CD4-positive, alpha-beta T cell (primary cell): ENCODE measurements at places on chromosomes 2 and 18.
A peak's percentile ranks its signal among the peaks of the same experiment; 100 is the strongest.

- no peak for DNase-seq
Measured at GRCh38 chr2:114034742-114035141, 144.9 kb downstream of the ACTR3 start.

GRCh38 chr2:108171657-108172056 is 68.1 kb upstream of the SULT1C3 start:
- no peak for DNase-seq

GRCh38 chr2:53964257-53964952 is 6.4 kb downstream of the PSME4 start:
- no peak for DNase-seq

- no peak for DNase-seq
Measured at GRCh38 chr18:3832025-3832638, 382.2 kb downstream of the TGIF1 start.

GRCh38 chr2:225662101-225662500 is 262.6 kb downstream of the NYAP2 start:
- DNase-seq, result no peak

GRCh38 chr18:5488844-5489243 is 55.0 kb downstream of the EPB41L3 start:
- no peak for DNase-seq

- no peak for DNase-seq
Measured at GRCh38 chr2:20213651-20214565, 11.0 kb downstream of the SDC1 start.

DNA sequence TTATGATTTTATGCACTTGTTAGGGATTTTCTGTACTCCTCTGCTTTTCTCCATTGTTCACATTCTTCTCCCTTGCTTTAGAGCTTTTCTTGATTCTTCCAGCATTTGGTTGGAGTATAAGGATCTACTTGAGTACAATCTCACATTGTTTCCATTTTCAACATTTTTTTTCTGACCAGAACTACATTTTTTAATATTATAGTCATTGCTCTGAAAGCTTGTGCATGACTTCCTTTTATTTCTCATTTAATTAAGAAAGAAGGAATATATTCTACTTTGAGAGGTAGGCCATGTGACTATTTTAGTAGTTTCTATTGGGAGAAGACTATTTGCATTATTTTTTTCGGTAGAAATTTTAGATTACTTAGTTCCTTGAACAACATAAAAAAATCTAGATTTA is 200.4 kb downstream of the TMEM247 start:
- no peak for DNase-seq

DNA sequence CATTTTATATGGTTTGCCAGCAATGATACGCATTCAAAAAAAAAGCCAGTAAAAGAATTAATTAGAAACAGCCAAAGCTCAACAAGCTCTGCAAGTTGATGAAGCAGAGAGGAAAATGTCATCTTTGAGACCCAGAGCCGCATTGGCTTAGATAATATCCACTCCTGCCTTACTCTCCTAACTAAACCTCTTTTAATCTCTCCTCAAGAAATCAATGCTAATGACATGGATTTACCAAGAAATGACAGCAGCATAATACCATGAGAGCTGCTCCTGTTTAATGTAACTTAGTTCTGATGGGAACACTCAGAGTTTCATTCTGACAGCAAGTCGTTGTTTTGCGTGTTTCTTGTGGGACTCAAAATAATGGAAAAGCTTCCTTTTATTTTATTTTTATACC is 1099.4 kb upstream of the PIK3C3 start:
- DNase-seq, result no peak

GRCh38 chr2:142874293-142874814 is 3.1 kb upstream of the KYNU start:
- DNase-seq, result no peak

- no peak for DNase-seq
Measured at GRCh38 chr2:241936457-241937133, 67.1 kb downstream of the RTP5 start.

GRCh38 chr2:121603185-121603584 is 46.1 kb downstream of the CLASP1 start:
- no peak for DNase-seq

GRCh38 chr18:44474591-44474990 is 206.1 kb upstream of the SETBP1 start:
- no peak for DNase-seq

- peak; percentile 32 for DNase-seq
Measured at GRCh38 chr2:96342085-96342484, 6.5 kb downstream of the NCAPH start.

DNA sequence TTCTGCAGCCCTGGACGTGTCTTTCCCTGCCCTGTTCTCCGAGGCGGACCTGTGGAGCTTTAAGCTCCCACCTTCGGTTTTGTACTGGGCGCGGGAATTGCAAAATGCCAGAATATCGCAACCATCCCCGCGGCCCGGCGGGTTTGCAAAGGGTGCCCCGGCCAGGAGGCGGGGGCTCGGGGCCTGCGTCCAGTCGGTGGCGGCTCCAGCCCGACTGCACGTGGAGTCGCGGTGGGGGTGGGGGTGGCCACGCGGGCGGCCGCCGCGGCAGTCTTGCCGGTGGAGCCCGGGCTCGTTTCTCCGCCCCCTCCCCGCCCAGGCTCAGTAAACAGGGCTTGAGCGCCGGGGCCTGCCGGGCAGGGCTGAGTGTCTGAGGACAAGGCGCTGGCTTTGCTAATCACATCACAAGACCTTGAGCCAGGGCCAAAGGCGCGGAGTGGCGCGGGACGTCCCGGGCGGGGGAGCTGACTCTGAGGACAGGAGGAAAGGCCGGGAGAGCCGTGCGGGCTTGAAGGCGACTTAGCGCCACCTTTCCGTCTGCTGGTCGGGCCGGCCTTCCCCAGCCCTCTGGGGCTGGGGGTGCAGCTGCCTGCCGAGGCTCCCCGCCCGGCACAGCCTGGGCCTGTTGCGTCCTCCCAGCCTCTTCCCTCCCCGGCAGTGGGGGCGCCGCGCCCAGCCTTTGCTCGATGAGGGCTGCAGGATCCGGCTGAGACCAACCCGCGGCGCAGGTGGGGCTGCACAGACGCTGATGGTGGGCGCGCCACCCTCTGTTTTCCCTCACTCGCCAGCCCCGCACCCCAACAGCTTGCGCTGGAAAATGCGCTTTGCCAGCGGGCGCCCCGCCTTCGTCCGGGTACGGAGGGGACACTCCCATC is 786 bp upstream of the ZFP36L2 start:
- DNase-seq, result peak; percentile 51

GRCh38 chr2:178197791-178198190 is 3.5 kb downstream of the OSBPL6 start:
- DNase-seq, result no peak

- DNase-seq, result no peak
Measured at GRCh38 chr2:143686585-143687164, 557.5 kb downstream of the ARHGAP15 start.

DNA sequence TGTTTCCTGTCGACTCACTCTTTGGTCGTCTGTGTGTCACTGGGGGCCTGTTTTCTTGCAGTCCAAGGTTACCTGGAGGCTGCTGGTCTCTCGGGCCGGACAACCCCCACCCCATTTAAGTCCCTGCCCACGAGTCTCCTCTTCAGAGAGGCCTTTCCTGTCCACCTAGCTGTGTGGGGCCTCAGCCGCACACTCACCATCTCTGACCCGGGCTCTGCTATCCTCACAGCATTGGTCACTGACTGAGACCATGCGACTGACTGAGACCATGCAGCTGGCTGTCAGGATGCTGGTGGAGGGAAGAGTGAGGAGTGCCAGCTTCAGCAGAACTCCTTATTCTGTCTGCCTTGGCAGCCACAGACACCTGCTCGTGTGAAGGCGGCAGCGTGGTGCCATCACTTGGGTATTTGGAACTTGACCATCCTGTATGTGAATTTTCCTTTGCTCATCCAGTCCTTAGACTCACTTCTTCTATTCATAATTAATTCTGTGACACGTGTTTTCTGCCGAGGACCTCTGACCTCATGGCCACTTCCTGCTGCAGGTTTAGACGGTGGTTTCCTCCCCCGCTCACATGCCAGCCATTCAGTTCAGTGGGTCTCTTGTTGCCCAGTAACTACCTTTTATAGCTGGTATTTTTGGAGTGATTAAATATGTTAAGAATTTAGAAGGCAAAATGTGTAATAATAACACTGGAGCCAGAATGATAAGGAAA is 47.5 kb upstream of the ASB1 start:
- DNase-seq, result no peak

- peak; percentile 51 for DNase-seq
Measured at GRCh38 chr2:197248623-197249022, 62.0 kb downstream of the ANKRD44 start.
